ENCODE measurements at places on chromosomes 5 and 9.

GRCh38 chr5:10859393-10860195 lies 98.6 kb upstream of the DAP start:
- DNase-seq: no peak

- no peak for DNase-seq
Measured at GRCh38 chr9:74117731-74118130, 379.4 kb upstream of the RORB start.

DNA sequence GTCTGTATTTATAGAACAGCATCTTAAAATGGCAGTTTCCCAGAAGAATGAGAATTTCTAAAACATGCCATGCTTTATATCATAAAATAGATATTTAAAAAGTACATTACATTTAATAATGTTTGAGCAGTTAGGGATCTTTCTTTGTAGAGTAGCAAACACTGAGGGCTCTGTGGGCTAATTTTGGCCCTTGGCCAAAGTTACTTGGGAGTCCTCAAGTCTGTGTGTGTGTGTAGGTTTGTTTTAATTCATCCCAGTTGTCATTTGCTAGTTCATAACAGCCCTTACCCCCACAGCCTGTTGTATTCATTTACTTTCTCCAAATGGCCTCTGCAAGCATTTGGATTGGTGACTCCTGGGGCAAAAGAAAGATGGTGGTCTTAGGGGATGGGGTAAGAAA lies 576.4 kb upstream of the SGCD start:
- no peak for DNase-seq

DNA sequence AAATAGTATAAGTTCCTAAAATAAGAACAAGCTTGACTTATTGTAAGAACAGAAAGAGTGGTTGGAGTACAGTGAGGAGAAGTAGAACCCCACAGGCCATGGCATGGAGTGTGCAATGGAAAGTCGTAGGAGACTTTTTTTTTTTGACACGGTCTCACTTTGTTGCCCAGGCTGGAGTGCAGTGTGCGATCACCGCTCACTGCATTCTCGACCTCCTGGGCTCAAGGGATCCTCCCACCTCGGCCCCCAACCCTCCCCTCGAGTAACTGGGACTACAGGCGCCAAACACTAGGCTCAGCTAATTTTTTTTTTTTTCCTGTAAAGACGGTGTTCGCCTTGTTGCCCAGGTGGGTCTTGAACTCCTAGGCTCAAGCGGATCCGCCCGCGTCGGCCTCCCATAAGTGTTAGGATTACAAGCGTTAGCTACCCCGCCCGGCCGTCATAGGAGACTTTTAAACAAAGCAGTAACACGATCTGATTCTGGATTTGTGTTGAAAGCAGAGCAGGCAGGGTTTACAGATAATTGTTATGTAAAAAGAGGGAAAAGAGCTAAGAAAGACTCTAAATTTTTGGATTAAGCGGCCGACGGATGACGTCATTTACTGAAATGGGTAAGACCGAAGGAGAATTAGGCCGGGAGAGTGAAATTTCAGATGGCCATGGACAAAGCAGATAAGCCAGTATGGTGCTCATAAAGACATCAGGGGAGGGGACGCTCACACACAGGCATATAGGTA lies 752 bp downstream of the TSTD2 start:
- DNase-seq: no peak

DNA sequence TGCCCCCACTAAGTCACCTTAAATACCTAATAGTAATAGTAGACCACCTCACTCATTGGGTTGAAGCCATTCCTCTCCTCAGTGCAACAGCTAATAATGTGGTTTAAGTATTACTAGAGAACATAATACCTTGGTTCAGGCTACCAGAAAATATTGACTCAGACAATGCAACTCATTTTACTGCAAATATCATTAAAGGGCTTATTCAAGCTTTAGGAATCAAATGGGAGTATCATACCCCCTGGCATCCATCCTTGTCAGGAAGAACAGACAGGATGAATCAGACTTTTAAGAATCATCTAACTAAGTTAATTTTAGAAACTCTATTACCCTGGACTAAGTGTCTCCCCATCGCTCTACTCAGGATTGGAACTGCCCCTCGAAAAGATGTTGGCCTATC lies 6.8 kb upstream of the RNF180 start:
- DNase-seq: no peak

DNA sequence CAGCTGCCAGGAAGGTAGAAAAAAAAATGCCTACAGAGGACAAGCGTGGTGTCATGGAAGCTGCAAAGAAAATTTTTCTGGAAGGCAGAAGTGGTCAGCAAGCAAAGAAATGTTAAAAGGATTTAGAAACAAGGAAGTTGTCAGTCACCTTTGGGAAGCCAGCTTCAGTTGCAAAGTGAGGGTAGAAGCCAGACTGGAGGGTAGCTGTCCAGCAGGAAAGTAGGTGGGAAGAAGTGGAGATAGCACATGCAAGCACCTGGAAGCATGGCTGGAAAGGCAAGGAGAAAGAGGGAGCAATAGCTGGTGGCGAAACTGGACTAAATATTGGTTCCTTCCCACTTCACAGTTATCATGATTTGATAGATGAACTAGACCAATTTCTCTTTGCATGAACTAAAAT lies 54.3 kb downstream of the ADRB2 start:
- no peak for DNase-seq

DNA sequence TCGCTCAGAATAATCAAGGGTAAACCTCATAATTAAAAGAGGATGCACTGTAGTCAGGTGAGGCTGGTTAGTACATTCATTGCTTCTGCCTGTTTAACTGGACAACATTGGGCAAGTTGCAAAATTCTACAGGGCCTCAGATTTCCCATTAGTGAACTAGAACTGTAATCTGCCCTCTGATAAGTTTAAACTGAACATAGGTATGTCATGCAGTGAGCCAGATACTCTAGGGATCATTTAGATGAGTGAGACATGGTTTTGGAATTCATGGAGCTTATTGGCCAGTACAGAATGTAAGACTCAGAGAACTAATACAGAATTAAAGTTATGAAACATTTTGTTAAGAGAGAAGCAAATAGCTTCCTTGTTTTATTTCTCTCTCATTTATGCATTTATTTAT lies 35.9 kb downstream of the RNF44 start:
- no peak for DNase-seq

DNA sequence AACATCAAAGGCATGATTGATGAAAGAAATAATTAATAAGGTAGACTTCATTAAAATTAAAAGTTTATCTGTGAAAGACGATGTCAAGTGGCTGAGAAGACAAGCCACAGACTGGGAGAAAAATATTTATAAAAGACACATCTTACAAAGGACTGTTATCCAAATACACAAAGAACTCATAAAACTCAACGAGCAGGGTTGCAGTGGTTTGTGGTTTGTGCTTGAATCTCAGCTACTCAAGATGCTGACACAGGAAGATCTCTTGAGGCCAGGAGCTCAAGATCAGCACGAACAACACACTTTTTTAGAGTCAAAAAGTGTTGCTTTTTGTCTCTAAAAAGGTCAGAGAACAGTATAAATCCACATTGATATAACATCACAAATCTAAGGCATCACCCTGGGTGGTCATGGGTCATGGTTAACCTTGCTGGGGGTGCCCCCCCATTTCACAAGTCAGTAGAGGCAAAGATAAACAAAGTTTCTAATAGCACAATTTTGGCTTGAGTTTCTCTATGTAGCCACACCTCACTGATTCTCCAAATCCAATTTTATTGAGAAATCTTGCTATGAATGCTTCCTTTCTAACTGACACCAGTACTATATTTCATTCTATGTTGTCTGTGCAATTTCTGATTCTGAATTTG lies 342.9 kb upstream of the RPS23 start:
- no peak for DNase-seq

DNA sequence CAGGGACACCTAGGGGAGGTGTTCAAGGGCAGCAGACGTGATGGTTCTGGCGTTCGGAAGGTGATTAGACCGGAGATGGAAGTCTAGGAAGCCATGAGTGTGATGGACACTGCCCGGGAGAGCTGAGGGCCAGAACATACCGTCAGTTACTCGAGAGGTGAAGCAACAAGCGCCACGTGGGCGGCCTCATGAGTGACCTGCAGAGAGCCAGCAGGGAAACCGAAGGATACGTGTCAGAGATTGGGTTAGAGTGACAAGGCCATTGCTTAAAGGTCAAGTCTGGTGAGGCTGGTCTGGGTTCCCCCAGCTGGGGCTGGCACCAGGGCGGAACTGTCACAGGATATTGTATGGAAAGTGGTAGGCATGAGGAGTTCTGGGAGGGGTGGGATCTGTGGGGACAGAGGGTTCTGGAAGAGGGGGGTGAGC lies 60.0 kb downstream of the C9orf50 start:
- DNase-seq: no peak

DNA sequence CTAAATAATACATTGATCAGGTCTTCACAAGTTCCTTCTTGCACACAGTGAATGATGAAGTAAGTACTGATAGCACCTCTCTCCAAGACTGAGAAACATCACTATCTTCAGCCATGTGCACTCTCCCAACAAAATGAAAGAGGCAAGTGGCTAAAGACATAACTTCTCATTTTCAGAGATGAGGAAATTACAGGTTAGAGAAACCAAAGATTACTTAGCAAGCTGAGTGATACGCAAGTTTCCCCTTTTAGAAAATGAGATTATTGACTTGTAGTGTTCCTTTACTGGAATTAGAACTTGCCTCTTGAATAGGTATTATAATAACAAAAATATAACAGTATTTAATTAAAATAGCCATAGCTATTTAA lies 21.6 kb downstream of the CEMIP2 start:
- no peak for DNase-seq

DNA sequence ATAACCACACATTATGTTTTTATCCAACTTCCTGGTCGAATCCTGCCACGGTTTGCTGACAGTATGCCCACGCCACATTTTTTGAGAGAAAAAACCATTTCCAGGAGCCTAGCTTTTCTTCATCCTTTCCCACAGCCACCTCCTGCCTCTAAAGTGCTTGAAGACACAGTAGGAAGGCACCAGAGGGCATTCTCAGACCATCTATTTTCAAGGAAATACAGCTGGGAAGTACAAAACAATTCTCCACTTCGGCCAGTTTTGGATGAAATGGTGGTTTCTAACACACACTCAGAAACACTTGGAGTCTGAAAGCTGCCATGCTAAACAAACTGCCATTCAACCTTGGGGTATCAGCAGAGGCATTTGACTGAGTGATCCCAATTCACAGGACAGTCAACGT lies 86.3 kb upstream of the RPS23 start:
- DNase-seq: no peak

DNA sequence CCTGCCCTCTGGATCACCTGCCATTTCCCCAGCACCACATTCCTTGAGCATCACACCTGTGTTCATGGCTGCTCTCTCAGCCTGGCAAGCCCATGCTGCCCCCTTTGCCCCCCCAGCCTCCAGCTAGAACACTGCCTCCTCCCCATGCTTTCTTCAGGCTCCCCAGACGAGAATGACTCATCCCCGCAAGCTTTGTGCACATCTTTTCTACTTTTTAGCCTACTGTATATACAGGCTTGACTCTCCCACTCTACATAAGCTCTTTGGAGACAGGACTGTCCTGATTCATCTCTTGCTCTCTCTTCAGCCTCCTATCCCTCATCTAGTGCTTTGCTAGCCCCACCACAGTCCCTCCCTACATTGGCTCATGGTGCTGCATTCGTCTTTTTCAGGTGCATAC lies 19.9 kb upstream of the GLIPR2 start:
- no peak for DNase-seq

GRCh38 chr5:93188876-93189485 lies 392.0 kb downstream of the NR2F1-AS1 start:
- DNase-seq: no peak

GRCh38 chr9:128293091-128293490 lies 17.0 kb downstream of the SWI5 start:
- no peak for DNase-seq

GRCh38 chr9:28464481-28465216 lies 891.4 kb upstream of the C9orf72 start:
- no peak for DNase-seq

GRCh38 chr9:92055624-92056023 lies 59.6 kb downstream of the SPTLC1 start:
- no peak for DNase-seq

All from CD4-positive, alpha-beta T cell treated with Interleukin-1 beta for 1 hour (primary cell).